T-helper 17 cell (primary cell): ENCODE measurements at places on chromosomes 5 and 9. TPM values are rescaled to one million over a fixed set of nuclear protein-coding genes. Genes with fewer than 3 reads are reported as not detected.
A peak's percentile ranks its signal among the peaks of the same experiment; 100 is the strongest.

DNA sequence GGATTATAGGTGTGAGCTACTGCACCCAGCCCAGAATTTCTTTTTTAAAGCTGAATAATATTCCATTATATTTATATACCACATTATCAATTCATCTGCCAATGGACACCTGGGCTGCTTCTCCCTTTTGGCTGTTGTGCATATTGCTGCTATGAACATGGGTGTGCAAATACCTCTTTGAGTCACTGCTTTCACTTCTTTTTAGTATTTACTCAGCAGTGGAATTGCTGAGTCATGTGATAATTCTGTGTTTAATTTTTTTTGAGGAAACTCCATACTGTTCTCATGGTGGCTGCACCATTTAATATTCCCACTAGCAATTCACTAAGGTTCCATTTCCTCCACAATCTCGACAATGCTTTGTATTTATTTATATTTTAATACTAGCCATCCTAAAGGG lies 36.1 kb upstream of the KIF4B start:
- H3K36me3 ChIP-seq = peaks cover 4% of the 10 kb centered on the region
- no peaks in the 10 kb centered on the region for H3K27me3 ChIP-seq
- H3K27ac ChIP-seq = no peak overlapping the region
- no peak overlapping the region for H3K4me3 ChIP-seq
- no peak for DNase-seq
- no peaks in the 10 kb centered on the region for H3K4me1 ChIP-seq

Gene MLANA
- not detected for total RNA-seq

Gene PPP6C
- total RNA-seq = 34.6 TPM

GRCh38 chr5:173515526-173515925 lies 100.9 kb downstream of the BOD1 start:
- no peaks in the 10 kb centered on the region for H3K4me1 ChIP-seq
- no peak overlapping the region for H3K27ac ChIP-seq
- H3K36me3 ChIP-seq = no peaks in the 10 kb centered on the region
- H3K27me3 ChIP-seq = peaks cover 7% of the 10 kb centered on the region
- DNase-seq = no peak

DNA sequence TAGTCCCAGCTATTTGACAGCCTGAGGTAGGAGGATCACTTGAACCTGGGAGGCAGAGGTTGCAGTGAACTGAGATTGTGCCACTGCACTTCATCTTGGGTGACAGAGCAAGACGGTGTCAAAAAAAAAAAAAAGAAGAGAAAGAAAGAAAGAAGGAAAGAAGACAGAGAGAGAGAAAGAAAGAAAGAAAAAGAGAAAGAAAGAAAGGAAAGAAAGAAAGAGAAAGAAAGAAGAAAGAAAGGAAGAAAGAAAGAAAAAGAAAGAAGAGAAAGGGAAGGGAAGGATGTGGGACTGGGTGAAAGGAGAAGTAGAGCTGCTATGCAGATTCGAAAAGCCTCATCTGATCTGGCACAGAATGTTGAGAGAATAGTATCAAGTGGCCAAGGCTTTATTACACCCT lies 23.7 kb upstream of the SCAMP1 start:
- no peaks in the 10 kb centered on the region for H3K4me1 ChIP-seq
- peaks cover 16% of the 10 kb centered on the region for H3K27me3 ChIP-seq
- peaks cover 7% of the 10 kb centered on the region for H3K36me3 ChIP-seq
- DNase-seq = no peak
- H3K27ac ChIP-seq = no peak overlapping the region
- no peak overlapping the region for H3K4me3 ChIP-seq

Gene PTTG1
- 16.0 TPM for total RNA-seq

- H3K36me3 ChIP-seq = peaks cover 2% of the 10 kb centered on the region
- DNase-seq = no peak
- no peaks in the 10 kb centered on the region for H3K27me3 ChIP-seq
- peak overlapping the region; percentile 97 for H3K27ac ChIP-seq
- H3K4me3 ChIP-seq = peak overlapping the region; percentile 98
Observed at GRCh38 chr9:114396558-114397218, 8.9 kb upstream of the AKNA start.

GRCh38 chr9:90128587-90129190 lies 513.9 kb downstream of the DIRAS2 start:
- H3K27ac ChIP-seq = no peak overlapping the region
- no peak overlapping the region for H3K4me3 ChIP-seq
- H3K36me3 ChIP-seq = peaks cover 3% of the 10 kb centered on the region
- H3K27me3 ChIP-seq = peaks cover 45% of the 10 kb centered on the region
- H3K4me1 ChIP-seq = no peaks in the 10 kb centered on the region

GRCh38 chr5:18455521-18455920 lies 821.3 kb downstream of the TAF11L14 start:
- no peaks in the 10 kb centered on the region for H3K4me1 ChIP-seq
- no peak overlapping the region for H3K4me3 ChIP-seq
- H3K27me3 ChIP-seq = no peaks in the 10 kb centered on the region
- no peak overlapping the region for H3K27ac ChIP-seq

Gene FAM153A
- total RNA-seq = 63.9 TPM

DNA sequence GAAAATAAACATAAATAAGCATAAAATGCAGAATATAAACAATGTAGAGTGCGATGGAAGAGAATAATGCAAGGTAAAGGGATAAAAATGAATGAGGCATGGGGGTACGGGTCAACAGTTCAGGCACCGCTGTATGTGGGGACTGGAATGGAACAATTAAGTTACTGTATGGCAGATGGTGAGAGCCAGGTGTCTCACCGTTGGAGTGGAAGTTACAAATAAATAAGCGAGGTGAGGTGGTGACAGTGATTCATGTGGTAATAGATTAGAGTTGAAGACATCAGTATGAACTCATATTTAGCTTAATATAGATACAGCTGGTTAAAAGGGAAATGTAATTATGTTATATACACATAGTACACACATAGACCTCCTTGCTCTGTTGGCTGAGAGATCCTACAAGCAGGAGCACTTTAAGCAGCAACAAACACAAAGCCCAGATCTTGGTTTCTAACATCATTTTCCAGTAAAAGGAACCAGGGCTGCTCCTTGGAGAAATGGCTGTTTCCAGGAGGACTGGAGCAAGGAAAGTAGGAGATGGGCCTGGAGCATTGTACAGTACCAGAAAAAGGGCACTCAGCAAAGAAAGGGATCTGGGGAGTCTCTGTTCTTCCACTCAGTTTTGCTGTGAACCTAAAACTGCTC lies 2.4 kb upstream of the OMD start:
- no peaks in the 10 kb centered on the region for H3K27me3 ChIP-seq
- H3K4me3 ChIP-seq = no peak overlapping the region
- H3K27ac ChIP-seq = no peak overlapping the region
- no peaks in the 10 kb centered on the region for H3K36me3 ChIP-seq

Gene NKD2
- total RNA-seq = not detected

Gene FREM1
- total RNA-seq = not detected

DNA sequence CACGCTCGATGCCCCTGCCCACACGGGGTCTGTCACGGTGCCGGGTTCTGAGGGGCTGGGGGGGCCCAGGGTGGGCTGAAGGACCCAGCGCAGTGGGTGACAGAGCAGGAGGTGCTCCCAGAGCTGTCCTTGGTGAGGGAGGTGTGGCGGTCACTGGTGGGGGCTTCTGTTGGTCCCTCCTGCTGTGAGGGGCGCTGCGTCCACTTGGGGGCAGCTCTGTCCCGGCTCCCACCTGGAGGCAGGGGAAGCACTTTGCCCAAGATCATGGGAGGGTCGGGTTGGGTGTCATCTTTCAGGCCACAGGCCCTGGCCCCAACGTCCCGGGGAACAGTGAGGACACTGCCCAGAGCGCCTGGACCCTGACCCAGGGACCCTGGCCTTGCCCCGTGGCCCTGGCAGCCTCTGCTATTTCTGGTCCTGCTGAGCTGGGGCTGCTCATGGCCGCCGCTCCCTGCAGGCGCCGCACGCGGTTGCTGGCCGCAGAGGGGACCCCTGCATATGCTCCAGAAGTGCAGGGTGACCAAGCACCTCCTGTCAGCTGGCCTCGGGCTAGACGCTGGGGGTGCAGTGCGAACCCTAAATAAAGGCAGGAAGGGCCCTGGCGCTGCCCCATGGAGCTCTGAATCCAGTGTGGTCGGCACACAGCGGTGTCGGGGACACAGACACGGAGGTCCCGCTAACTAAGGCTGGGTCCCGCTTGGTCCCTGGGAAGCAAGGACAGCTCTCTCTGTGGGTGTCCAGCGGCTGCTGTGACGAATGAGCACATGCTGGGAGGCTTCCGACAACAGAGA lies 11.6 kb upstream of the RNU6ATAC start:
- peaks cover 13% of the 10 kb centered on the region for H3K27me3 ChIP-seq
- DNase-seq = no peak
- H3K4me3 ChIP-seq = no peak overlapping the region

Gene UNC5A
- total RNA-seq = not detected

DNA sequence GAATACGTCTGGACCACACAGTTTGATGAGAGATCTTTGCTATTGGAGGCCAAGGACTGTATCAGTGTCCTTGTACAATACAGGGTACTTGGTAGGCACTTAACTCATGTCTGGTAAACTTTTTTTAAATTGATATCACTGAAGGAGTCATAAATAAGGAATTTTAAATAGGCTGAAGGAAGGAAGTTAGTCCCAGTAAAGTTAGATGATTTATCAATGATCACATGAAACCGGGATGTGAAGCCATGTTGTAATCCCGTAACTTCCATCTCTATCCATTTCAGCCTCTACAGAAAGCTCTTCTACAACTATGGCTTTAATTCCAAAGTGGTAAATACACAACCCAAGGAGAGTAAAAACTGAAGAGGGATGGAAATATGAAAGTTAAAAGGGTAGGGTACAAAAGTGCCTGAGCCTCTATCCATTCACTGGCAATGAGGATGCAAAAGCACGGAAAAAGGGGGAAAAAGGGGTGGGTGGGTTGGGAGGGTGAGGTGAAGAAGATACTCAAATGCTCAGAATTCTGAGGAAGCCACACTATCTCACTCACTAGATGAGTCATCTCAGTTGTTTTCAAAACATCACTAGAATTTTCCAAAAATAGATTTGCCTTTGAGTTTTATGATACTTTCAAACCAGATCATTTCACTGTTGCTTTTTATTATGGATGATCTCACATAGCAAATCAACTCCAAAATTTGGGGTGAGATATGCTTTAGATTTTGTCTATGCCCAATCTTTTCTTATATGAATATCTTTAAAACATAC lies 1053.5 kb downstream of the NR2F1-AS1 start:
- no peaks in the 10 kb centered on the region for H3K27me3 ChIP-seq
- no peak overlapping the region for H3K4me3 ChIP-seq
- H3K36me3 ChIP-seq = no peaks in the 10 kb centered on the region
- H3K4me1 ChIP-seq = no peaks in the 10 kb centered on the region
- no peak overlapping the region for H3K27ac ChIP-seq
- DNase-seq = no peak

GRCh38 chr5:60399507-60399906 lies 300.5 kb downstream of the DEPDC1B start:
- no peaks in the 10 kb centered on the region for H3K36me3 ChIP-seq
- H3K27me3 ChIP-seq = no peaks in the 10 kb centered on the region
- DNase-seq = no peak
- H3K4me1 ChIP-seq = no peaks in the 10 kb centered on the region
- no peak overlapping the region for H3K4me3 ChIP-seq
- H3K27ac ChIP-seq = no peak overlapping the region

DNA sequence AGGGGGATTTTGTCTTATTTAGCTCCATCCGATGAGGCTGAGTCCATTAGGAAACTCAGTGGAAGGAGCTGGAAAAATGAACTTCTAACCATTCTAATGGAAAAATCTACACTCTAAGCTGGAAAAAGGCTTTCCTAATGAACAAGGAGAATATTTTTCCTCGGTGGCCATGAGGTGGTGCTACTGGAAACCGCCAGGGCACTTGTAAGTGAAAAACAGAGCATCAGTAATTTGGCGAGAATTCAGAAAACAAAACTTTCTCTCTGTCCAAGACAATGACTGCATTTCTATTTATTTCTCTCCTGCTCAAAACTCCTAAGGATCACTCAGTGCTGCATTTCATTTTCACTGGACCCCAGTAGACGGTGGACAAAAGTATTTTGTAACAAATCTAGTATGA lies 237.6 kb downstream of the TENT4A start:
- no peak for DNase-seq
- no peaks in the 10 kb centered on the region for H3K36me3 ChIP-seq
- no peak overlapping the region for H3K4me3 ChIP-seq

GRCh38 chr9:83642793-83643192 lies 19.9 kb downstream of the IDNK start:
- H3K4me3 ChIP-seq = no peak overlapping the region
- DNase-seq = no peak
- peaks cover 5% of the 10 kb centered on the region for H3K4me1 ChIP-seq
- H3K36me3 ChIP-seq = peaks cover 4% of the 10 kb centered on the region
- no peak overlapping the region for H3K27ac ChIP-seq

Gene PRUNE2
- 0.40 TPM for total RNA-seq

Gene DIRAS2
- not detected for total RNA-seq

DNA sequence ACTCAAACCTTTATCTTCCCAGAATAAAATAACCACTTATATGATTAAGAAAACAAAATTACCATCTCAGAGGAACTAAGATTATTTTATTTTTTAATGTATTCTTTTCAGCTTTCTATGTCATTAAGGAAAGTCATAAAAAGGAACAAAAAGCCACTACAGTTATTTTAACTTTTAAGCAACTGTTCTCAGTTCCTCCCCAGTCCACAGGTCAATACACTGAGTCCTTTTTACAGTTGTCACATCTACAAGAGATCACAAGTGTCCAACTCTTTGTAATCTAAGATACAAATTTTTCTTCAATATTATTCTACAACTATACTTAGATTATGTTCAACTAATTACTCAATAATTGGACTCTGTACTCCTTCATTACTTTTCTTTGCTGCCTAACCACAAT lies 782.8 kb upstream of the ACO1 start:
- no peak overlapping the region for H3K4me3 ChIP-seq
- no peaks in the 10 kb centered on the region for H3K36me3 ChIP-seq
- no peaks in the 10 kb centered on the region for H3K27me3 ChIP-seq
- no peak overlapping the region for H3K27ac ChIP-seq
- peaks cover 6% of the 10 kb centered on the region for H3K4me1 ChIP-seq

DNA sequence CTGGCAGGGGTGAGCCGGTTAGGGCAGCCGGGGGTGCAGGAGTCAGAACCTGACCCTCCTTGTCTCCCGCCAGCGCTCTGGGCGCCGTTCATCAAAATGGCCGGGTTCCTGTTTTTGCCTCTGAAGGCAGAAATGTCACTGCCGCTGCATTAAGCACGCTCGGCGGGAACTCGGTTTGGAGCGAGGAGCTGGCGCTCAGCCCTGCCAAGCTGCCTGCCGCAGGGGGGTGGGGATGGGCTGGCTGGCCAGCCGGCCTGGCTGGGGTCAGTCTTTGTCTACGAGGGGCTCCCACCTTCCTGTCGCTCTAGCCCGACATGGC lies 63.7 kb downstream of the CXXC5 start:
- DNase-seq = no peak
- H3K36me3 ChIP-seq = no peaks in the 10 kb centered on the region
- peaks cover 22% of the 10 kb centered on the region for H3K4me1 ChIP-seq
- H3K4me3 ChIP-seq = peak overlapping the region; percentile 81
- peaks cover 11% of the 10 kb centered on the region for H3K27me3 ChIP-seq
- H3K27ac ChIP-seq = no peak overlapping the region
